NCI-H510A treated with DMSO at 0.1 percent for 48 hours (cell line): ENCODE measurements at places on chromosomes 1 and 21.

DNA sequence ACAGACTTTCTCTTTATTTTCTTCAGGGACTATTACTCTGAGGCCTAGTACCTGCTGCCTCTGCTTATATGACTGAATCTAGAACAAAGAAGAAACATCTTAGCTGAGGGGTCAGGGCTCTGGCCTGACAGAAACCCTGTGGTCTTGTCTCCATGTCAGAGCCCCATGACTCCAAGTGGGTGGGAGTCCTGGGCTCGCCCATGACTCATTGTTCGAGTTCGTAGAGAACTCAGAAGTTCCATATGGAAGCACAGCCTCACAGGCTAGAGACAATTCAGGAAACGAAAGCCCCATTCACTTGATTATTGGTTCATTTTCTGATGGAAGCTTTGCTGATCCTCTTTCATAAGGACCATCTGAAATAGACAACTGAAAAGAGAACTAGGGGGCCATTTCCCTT, 73.2 kb downstream of the CD58 start:
- no peak for DNase-seq

- no peak for DNase-seq
Observed at GRCh38 chr1:210757677-210758076, 376.3 kb downstream of the KCNH1 start.

DNA sequence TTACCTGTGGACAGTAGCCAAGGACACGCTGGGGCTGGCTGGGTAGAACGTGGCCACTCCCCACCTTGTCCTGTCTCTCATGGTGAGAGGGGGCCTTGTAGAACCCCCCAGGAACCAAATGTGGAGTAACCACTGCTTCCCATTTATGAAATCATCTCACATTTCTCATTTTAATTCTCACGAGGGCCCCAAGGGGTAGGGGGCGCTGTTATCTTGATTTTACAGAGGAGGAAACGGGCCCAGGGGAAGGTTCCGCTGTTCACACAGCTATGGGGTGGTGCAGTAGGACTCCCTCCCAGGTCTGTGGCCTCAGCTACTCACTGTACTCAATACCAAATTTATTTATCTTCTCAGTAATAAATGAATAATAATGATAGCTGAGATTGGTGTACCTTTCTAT, 5.5 kb downstream of the SMPDL3B start:
- DNase-seq = peak; percentile 22

DNA sequence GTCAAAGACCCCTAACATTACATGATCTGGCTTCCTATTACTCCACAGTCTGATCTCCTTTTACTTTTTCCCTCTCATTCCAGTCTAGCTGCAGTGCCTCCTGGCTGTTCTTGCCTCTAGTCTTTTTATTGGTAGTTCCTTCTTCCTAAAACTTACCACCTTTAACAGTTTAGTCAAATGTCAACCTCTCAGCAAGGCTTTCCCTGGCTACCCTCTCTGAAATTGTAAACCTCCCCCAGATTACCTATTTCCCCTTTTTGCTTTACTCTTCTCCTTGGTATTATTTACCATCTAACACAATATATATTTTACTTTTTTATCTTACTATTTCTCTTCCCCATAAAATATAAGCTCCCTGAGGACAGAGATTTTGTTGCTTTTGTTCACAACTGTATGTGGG, 129.6 kb downstream of the CLEC20A start:
- no peak for DNase-seq

- DNase-seq = no peak
Observed at GRCh38 chr1:228850141-228851100, 115.1 kb downstream of the RHOU start.

DNA sequence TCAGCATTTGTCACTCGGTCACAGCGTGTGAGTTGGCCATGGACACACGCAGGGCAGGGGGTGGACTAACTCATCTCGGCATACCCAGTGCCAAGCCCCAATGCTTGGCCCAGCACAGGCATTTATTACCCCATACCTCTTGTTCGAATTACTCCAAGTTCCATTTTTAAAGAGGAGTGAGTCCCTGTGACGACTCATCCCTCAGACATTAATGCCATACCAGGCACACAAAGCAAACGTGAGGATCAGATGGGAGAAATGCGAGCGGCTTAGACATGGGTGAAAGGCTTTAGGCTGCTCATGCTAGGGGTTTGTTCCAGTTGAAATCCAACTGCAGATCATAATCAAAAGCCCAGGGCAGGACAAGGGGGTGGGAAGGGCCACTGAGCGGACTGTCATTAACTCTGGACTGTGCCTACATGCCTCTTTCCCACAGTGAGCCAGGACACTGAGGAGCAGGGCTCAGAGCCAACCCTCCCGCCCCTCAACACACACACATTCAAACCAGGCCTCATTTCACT, 118.5 kb upstream of the NGF start:
- DNase-seq = no peak
